ENCODE measurements at places on chromosomes 3 and 15.

- DNase-seq, result no peak
These were observed 175.0 kb downstream of the UBE2E2 start for GRCh38 chr3:23377928-23378672.

DNA sequence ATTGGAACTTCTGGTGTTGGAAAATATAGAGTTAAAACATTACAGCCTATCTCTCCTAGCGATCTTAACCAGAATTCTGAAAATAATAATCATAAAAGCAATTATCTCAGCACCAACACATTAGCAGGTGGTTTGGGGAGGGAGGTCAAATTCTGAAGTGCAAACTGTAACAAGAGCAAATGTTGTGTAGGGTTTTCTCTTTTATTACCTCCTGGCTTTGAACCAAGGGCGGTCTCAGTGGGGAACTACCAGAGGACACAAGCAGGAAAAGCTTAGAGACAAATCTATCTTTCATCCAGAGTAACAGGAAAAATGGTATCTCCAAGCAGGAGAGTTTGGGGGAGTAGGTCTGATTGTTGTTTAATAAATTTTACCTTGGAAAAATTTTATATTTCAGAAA lies 5.5 kb upstream of the ARRDC4 start:
- no peak for DNase-seq

- no peak for DNase-seq
These were observed 3.2 kb upstream of the ACAN start for GRCh38 chr15:88800026-88800425.

DNA sequence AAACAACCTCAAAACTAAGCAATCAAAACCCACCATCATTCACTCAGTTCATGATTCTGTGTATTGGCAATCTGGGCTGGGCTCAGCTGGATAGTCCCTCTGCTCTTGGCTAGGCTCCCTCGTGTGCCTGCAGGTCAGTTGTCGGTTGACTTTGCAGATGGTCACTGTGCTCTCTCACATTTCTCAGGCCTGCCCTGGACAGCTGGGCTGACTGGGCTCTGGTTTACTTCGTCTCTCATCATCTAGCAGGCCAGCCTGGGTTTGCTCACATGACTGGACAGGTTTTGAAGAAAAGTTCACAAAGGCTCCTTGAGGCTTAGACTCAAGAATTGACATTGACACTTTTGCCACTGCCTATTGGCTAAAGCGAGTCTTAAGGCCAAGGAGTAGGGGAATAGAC lies 105.0 kb upstream of the CTNNB1 start:
- peak; percentile 13 for DNase-seq

DNA sequence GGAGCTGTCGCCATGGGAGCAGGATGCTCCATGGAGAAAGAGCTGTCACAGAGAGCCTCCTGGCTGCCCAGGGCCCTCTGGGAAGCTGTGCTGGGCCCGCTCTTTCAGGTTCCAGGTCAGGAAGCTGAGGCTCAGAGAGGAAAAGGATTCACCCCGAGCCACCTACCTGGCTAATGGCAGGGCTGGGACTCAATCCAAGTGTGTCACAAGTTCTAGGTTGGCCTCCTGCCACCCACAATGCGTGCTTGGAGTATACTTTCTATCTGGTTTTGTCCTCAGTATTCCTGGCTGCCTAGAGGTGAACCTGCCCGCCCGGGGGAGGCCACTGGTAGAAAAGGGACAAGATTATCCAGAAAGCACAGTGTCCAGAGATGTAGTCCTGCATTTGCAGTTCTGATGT lies 23.6 kb downstream of the FAH start:
- no peak for DNase-seq

GRCh38 chr3:59240666-59241255 lies 190.9 kb upstream of the CFAP20DC start:
- no peak for DNase-seq

DNA sequence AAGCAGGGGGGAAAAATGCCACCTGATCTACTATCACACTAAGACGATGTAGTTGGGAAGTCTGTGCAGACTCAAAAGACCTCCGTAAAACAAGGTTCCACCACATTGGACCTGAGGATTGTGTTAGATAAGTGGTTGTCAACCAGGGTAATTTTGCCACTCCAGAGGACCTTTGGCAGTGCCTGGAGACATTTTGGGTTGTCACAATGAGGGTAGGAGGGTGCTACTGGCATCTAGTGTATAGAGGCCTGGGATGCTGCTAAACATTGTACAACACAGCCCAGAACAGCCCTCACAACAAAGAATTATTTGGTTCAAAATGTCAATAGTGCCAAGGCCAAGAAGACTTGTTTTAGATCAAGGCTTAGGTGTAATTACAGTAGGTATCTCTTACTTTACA lies 14.6 kb upstream of the ZBED2 start:
- DNase-seq, result no peak

- no peak for DNase-seq
These were observed at the start of gene TNNC1 for GRCh38 chr3:52453496-52454249. Gene TNNC1 (minus strand): TSS chr3:52454041. CDS start chr3:52454015, 26 bp downstream.

DNA sequence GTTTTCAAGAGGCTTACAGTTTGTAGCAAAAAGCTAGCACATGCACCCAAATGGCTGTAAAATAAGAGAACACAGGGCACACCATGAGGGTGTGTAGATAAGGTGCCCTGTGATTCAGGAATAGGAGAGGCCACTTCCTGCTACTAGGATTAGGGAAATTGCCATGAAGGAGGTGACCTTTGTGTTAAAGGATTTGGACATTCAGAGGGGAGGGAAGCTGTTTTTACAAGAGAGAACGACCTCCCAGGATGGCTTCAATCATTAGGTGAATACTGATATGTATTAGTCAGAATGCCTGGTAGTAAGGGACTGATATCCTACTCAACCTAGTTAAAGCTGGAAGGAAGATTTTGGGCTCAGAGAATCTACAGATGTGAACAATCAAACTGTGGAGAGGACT lies 35.7 kb upstream of the ABHD17C start:
- no peak for DNase-seq

- no peak for DNase-seq
These were observed 441.5 kb upstream of the RARB start for GRCh38 chr3:24986612-24987011.

GRCh38 chr3:64327100-64327804 lies 102.0 kb upstream of the PRICKLE2 start:
- DNase-seq, result peak; percentile 87

GRCh38 chr3:71269906-71270305 lies 313.6 kb downstream of the FOXP1 start:
- DNase-seq, result no peak

GRCh38 chr3:50557915-50558314 lies 9.6 kb downstream of the C3orf18 start:
- DNase-seq, result no peak

- DNase-seq, result peak; percentile 90
These were observed 584.4 kb upstream of the TBL1XR1 start for GRCh38 chr3:177781686-177782161.

DNA sequence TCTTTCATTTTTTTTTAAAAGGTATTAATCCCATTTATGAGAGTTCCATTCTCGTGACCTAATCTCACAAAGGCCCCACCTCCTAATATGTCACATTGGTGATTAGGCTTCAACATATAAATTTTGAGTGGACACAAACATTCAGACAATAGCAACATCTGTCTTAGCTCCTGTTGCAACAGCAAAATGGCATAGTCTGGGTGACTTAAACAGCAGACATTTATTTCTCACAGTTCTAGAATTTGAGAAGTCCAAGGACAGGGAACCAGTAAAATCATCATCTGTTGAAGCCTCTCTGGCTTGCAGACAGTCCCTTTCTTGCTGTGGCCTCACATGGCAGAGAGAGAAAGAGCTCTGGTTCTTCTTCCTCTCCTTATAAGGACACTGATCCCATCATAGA lies 3.2 kb upstream of the PLSCR2 start:
- DNase-seq, result no peak

DNA sequence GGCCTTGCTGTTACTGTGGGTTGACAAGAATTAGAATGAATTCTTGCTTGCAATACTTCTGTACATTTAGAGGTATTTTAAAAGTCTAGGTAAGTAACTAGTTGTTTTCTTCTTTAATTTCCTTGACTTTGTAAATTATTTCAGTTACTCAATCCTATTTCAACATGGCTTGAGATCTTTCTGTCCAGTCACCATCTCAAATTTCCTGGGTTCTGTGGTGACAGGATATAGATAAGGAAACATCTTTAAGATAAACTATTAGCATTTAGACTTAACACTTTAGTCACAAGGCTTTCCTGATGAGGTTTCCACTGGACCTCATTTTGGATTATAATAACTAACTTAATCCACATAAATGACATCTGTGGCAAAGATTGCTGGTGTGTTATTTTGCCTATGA lies 195.9 kb upstream of the DPH6 start:
- DNase-seq, result no peak

DNA sequence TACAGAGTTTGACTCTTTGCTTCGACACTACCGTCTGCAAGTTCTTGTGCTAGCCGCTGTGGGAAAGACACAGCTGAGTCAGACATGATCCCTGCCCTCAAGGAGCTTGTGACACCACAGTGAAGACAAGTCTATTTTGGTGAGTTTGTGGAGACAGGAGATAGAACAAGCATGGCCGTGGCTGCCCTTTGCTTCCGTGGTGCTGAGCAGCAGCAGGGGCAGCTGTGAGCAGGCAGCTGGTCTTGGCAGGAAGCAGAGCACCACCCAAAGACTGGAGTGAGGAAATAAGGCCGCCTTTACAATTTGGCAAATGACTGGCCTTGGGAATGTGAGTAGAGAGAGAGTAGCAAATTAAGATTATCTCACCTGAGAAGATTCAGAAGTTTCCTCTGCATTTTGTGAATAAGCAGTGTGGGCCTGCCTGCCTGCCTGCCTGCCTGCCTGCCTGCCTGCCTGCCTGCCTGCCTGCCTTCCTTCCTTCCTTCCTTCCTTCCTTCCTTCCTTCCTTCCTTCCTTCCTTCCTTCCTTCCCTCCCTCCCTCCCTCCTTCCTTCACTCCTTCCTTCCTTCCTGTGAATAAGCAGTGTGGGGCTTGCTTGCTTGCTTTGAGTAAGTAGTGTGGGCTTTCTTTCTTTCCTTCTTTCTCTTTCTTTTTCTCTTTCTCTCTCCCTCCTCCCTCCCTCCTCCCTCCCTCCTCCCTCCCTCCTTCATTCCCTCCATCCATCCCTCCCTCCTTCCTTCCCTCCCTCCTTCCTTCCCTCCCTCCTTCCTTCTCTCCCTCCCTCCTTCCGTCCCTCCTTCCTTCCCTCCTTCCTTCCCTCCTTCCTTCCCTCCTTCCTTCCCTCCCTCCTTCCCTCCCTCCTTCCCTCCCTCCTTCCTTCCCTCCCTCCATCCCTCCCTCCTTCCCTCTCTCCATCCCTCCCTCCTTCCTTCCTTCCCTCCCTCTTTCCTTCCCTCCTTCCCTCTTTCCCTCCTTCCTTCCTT lies 1.6 kb upstream of the GCNT3 start:
- DNase-seq, result no peak

DNA sequence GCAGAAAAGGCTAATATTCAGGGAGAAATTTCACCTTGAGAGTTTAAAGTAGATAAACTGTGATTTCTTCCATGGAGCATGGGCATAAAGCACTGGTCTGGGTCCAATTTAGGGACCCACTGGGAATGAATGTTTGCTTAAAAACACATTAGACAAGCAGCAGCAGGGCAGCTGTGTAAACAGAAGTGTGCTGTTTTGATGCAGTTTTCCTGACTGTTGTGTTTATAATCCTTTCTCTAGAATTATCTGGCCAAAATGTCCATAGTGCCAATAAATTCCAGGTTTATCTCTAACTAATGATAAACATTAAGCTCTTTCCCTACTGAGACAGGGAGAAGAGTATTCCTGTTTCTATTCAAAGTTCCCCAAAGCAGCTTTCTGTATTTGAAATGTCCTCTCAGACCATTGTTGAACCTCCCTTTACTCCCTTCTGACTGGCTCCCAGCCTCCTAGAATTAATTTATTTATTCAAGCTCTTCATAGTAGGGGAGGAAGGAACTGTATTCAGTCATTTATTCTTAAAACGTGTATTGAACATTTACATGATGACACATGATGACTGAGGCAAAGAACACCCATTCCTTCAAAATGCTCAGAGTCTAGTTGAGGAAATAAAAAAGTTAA lies 7.0 kb upstream of the TM4SF18 start:
- no peak for DNase-seq

DNA sequence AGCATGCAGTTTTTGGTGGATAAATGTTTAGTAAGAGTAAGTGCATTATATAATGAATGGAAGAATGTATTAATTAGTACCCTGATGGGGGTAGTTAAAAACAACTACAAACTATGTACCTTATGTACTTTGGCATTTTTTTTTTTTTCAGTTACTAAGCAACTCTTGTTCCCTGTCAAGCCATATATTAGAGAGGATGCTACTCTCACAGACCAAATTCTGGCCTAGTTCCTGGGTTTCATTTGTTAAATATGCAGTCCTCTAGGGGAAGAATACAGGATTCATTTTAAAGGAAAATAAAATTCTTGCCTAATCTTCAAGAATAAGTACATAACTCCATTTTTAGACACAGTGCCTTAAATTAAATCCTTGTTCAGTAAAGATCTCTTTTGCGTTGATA lies 16.9 kb downstream of the FAM98B start:
- no peak for DNase-seq

GRCh38 chr15:75945953-75946352 lies 42.3 kb downstream of the FBXO22 start:
- DNase-seq, result no peak

DNA sequence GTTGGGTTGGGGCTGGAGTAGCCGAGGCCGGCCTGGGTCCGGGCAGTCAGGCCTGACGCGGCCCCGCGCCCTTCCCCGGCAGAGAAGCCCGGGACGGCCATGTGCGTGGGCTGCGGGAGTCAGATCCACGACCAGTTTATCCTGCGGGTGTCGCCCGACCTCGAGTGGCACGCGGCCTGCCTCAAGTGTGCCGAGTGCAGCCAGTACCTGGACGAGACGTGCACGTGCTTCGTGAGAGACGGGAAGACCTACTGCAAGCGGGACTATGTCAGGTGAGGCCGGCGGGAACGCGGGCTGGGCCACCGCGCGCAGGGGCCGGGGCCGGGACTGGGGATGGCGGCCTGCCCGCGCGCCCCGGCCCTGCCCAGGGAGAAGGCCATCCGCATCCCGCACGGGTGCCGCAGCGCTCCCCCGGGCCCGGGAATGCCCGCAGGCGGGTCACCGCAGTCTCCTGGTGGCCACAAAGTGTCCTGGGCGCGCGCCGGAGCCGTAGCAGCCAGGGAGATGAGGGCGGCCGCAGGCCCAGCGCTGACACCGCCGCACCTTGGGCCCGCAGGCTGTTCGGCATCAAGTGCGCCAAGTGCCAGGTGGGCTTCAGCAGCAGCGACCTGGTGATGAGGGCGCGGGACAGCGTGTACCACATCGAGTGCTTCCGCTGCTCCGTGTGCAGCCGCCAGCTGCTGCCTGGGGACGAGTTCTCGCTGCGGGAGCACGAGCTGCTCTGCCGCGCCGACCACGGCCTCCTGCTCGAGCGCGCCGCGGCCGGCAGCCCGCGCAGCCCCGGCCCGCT lies 1.3 kb downstream of the ISL2 start:
- peak; percentile 72 for DNase-seq

- DNase-seq, result no peak
These were observed 1261.7 kb downstream of the ROBO1 start for GRCh38 chr3:78506061-78506460.

- DNase-seq, result no peak
These were observed 9.2 kb downstream of the ASB14 start for GRCh38 chr3:57283334-57283733.

Data from muscle of back (tissue), 13 donors.